Fibroblast of skin of left quadriceps (primary cell): ENCODE measurements at places on chromosomes 3 and 15.

DNA sequence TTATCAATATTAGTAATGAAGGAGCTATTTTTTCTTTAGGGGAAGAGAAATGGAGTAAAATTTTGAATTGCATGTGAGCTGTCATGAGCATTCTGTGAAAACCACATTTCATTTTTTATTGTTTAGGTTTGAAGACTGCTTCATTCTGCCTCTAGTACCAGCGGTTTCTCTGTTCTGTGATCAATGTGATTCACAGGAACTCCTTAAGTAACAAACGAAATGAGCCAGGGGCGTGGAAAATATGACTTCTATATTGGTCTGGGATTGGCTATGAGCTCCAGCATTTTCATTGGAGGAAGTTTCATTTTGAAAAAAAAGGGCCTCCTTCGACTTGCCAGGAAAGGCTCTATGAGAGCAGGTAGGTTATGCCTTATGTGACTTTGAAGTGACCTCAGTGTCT is 13.0 kb downstream of the NIPA2 start:
- DNase-seq = no peak

- no peak for DNase-seq
These were observed 1083.9 kb downstream of the DIPK2A start for GRCh38 chr3:145055375-145056076.

GRCh38 chr15:39369768-39370167 is 211.1 kb upstream of the THBS1 start:
- DNase-seq = no peak

DNA sequence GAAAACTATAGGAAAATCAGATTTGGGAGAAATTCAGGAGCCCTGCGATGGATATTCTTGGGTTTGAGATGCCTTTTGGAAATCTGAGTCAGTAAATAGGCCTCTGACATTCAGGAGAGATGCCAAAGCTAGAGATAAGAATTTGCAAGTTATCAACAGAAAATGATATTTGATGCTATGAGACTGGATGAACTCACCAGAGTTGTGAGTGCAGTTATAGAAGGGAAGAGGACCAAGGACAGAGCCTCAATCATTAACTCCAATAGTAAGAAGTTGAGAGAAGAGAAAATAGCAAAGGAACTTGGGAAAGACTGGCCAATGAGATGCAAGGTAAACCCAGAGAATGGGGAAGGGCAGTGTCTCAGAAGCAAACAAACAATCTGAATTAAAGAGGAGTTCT is 7.9 kb upstream of the ANO10 start:
- DNase-seq = no peak

DNA sequence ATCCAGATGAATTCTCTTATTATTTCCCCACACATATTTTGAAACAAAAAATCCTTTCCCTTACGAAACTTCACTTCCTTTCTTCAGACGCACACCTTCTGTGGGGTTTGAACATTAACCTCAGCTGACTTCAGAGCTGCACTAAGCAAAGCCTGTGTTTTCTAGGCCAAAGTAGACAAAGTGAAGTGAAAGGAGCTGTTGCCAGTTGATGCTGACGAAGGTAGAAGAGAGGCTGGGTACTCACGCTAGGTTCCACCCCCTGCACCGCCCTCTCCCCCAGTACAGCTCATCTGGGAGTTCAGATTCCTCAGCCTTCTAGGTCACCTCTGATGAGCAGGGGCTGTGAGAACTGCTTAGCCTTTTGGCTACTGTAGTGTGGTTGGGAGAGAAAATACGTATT is 24.1 kb downstream of the DUT start:
- DNase-seq = no peak

- no peak for DNase-seq
These were observed 237.6 kb downstream of the FEZF2 start for GRCh38 chr3:62135741-62136140.

DNA sequence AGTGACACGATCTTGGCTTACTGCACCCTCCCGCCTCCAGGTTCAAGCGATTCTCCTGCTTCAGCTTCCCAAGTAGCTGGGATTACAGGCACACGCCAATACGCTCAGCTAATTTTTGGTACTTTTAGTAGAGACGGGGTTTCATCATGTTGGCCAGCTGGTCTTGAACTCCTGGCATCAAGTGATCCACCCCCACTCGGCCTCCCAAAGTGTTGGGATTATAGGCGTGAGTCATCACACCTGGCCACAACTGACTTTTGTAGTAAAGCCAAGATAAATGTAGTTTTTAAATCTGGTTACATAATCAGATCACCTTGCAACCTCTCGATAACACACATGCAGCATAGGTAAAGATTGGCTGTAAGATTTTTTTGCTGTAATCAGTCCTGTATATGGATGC is 657.5 kb upstream of the DPPA4 start:
- no peak for DNase-seq

GRCh38 chr3:179081885-179082284 is 10.3 kb upstream of the ZMAT3 start:
- no peak for DNase-seq

- no peak for DNase-seq
These were observed 34.7 kb upstream of the MINAR1 start for GRCh38 chr15:79397269-79397910.

- DNase-seq = no peak
These were observed 843.8 kb downstream of the VGLL3 start for GRCh38 chr3:86147119-86147518.

DNA sequence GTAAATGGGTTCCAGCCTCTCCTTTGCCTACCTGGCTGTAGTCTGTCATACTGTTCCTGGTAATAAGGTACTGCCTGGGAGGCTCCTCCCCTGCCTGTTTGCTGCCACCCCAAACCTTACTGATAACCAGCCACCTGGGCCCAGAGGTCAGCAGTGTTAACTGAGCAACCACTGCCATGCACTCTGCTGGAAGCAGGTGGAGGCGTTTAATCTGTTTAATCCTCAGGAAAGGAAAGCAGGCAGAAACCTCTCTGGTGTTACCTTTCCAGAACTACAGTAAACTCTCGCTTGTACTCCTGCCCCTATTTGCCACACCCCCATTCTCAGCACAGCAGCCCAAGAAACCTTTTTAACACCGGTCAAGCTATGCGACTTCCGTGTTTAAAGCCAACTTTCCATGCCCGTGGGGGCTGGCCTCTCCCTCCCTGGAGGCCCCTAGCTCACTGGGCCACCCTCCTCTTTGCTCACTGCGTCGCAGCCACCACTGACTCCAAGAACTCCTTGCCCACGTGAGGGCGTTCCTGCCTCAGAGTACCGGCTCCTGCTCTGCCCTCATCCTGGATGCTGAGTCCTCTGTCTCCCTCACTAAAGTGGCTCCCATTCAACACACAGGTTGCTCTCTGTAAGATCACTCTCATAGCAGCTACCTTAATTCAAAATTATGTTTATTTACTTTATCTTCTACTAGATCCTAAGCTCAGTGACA is 8.3 kb downstream of the BDH1 start:
- DNase-seq = no peak

DNA sequence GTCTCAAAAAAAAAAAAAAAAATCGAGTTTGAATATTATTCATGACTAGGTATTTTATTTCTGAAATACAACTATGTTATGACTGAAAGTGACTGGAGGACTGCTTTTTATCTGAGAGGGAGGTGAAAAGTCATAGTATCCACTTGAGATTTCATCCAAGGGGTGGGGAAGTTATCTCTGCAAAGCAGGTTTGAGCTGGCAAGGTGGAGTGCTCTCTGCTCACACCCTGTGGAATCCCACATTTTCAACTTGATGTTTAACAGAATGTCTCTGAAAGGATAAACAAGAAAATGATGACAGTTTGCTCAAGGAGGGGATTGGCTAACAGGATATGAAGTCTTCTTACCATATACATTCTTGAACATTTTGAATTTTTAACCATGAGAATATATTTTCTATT is 27.3 kb upstream of the SEC62 start:
- DNase-seq = no peak

GRCh38 chr3:145942052-145942451 is 218.9 kb downstream of the PLOD2 start:
- no peak for DNase-seq

- no peak for DNase-seq
These were observed 14.1 kb upstream of the ANXA2 start for GRCh38 chr15:60411774-60412425.

- DNase-seq = no peak
These were observed 176.5 kb upstream of the DPH6 start for GRCh38 chr15:35722501-35722900.

DNA sequence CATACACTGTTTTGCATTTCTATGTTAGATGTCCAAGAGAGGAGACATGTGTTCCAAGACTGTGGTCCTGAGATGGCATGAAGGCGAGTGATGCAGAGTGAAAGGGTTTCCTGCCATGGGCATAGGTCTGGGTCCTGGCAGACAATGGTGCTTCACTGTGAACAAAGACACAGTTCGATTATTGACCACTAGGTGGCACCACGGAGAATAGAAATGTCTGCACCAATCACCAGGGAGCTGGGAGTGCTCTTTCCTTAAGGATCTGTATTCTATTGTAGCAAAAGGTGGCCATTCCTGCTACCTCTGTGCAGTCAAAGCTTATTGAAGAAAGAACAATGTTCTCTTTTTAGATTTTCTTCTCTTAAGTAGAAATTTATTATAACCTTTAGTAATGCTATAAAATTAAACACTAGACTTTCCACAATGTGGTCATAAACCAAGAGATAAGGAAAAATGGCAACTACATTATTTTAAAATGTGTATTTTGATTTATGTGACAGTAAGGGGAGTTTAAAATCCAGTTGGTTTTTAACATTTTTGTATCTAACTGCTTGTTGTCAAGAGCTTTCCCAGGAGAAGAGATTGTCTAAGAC is 88.7 kb downstream of the GABRG3 start:
- peak; percentile 16 for DNase-seq

DNA sequence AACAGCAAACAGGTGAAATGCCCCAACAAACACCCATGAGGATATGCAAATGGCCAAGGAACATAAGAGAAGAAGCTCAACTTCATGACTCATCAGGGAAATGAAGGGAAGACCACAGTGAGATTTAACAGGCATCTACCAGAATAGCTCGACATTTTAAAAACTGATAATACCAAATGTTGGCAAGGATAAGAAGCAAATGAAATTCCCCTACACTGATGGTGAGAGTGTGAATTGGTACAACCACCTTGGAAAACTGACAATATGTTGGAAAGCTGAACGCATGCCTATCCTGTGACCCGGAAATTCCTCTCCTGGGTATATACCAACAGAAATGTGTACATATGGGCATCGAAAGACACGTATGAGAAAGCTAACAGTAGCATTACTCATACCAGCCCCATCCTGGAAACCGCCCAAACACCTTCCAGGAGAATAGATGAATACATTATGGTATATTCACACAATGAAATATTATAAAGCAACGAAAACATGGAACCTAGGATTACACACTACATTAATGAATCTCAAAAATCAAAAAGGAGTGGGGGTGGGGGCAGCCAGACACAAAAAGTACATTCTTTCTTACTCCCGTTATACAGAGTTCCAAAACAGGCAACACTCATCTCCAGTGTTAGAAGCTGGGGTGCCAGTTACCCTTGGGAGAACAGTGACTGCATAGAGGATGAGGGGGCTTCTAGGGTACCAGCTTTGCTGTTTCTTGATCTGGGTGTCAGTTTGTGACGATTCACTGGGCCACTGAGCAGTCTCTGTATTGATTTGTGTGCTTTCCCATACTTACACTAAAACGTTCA is 16.9 kb downstream of the RFTN1 start:
- DNase-seq = no peak

DNA sequence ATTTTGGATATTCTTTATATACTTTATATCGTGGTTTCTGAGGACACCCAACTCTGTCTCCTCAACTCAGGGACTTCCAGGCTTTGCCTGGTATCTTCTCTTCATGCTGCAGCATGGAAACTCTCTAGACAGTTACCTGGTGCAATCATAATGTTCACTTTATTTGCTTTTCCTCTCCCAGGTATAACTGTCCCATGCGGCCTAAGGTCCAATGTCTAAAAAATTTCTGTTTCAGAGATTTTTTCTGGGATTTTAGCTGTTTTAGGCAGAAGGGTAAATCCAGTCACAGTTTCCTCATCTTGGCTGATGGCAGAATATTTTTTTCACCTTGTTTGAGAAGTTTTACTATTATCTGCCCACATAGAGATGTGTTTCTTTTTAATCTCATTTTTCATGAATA is 139.9 kb upstream of the KCNMB2 start:
- DNase-seq = no peak
